ENCODE measurements at places on chromosomes 6 and 20.

DNA sequence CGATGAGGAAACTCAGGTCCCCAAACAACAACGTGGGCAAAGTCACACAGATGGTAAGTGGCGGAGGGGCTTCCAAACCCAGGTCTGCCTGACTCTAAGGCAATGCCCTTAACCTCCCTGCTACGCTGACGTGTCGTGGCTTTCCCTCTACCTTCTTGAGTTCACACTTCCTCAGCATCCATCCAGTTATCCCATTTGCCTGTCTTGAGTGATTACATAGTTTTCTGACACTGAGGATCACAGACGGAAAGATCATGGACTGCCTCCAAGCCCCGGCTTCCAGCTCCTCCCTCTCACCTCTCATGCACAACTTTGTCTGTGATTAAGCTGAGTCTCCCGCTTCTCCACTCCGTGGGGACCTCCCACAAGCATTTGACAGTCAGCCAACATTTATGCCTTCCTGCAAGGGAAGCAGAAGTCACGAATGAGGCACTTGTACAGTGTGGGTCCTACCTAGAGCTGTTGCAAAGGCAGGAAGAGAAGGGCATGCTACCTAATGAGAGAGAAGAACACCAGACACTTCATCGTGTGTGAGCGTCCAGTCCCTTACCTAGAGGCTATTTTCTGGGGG lies 33.8 kb downstream of the TBC1D7 start:
- DNase-seq: no peak

DNA sequence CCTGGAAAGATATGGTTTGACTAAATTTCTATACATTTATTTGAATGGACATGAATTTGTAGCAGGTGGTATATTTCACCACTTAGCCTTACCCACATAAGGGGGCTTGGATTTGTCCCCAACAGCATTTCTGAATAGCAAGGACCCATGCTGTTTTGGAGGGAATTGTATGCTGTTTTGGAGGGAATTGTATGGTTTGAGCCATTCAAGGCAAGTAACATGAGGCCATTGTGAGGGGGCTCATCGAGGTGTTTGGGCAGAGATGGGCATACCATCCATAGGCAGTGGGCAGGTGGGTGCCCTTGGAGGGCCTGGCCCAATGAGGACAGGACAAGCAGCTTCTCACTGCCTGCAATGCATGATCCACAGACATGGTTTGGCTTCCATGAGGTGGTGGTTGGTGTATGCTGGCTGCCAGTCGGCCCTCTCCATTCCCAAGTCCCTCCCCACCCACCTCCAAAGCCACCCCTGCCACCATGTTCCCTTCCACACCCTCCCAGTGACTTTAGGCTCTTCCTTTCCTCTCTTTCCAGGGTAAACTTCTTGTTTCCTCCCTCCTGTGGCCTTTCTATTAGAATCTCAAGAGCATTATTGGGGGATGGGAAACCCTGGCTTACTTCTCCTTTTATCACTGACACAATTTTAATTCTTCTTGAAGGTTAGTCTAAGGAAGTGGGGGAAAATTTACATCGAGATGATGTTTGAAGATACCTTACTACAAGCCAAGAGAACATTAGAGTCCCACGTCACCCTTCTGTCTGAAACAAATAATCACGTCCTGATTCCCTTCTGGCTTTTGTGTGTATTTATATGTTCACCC lies 13.2 kb upstream of the PXDC1 start:
- DNase-seq: no peak

- no peak for DNase-seq
Measured at GRCh38 chr6:139030228-139030963, 1.9 kb downstream of the ABRACL start.

DNA sequence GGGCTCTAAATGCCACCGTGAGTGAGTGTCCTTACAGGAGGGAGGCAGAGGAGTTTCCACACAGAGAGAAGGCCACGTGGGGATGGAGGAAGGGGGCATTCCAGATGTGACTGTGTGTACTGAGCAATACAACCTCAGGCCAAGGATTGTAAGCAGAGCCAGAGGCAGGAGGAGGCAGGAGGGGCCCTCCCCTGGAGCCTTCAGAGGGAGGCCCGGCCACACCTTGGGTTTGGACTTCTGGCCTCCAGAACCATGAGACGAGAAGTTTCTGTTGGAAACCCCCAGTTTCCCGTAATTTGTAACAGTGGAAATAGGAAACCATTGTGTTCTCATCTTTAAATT lies 9.3 kb upstream of the KIF25 start:
- no peak for DNase-seq

DNA sequence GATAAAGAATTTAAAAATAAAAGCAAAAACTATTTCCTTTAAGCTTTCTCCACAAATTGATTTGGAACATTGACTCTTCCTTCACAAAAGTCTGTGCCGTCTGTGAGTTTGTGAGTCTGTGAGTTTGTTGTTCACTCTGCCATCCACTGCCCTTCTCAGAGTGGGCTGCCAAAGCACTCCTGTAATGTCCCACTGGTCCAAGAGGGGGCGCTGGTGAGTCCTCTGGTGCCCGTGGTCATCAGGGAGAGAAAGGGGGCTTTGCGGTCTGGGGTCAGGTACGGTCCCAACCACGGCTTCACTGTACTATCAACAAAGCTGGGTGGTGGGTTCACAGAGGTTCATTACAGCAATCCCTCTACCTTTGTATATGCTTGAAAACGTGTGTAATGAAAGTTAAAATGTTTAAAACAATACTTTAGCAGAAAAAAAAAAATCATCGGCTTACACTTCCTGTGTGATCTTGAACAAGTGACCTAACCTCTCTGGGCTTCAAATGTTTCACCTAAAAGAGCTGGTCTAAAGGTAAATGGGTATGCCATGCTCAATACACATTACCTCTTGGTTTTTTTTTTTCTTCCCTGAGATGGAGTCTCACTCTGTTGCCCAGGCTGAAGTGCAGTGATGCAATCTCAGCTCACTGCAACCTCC lies 5.6 kb upstream of the ANKRD60 start:
- no peak for DNase-seq

GRCh38 chr20:44742304-44743079 lies 3.2 kb upstream of the KCNK15 start:
- DNase-seq: no peak

GRCh38 chr20:61185181-61185580 lies 66.9 kb upstream of the CDH4 start:
- no peak for DNase-seq

DNA sequence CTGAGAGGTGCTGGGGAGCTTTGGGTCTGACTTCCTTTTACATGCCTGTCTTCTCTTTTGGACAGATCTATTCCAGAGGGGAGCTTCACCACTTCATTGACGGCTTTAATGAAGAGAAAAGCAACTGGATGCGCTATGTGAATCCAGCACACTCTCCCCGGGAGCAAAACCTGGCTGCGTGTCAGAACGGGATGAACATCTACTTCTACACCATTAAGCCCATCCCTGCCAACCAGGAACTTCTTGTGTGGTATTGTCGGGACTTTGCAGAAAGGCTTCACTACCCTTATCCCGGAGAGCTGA lies 13.1 kb downstream of the PRDM1 start:
- DNase-seq: peak; percentile 55

GRCh38 chr6:91142154-91142553 lies 555.3 kb upstream of the MAP3K7 start:
- DNase-seq: no peak

GRCh38 chr20:59183751-59184150 lies 20.1 kb downstream of the ZNF831 start:
- DNase-seq: no peak

DNA sequence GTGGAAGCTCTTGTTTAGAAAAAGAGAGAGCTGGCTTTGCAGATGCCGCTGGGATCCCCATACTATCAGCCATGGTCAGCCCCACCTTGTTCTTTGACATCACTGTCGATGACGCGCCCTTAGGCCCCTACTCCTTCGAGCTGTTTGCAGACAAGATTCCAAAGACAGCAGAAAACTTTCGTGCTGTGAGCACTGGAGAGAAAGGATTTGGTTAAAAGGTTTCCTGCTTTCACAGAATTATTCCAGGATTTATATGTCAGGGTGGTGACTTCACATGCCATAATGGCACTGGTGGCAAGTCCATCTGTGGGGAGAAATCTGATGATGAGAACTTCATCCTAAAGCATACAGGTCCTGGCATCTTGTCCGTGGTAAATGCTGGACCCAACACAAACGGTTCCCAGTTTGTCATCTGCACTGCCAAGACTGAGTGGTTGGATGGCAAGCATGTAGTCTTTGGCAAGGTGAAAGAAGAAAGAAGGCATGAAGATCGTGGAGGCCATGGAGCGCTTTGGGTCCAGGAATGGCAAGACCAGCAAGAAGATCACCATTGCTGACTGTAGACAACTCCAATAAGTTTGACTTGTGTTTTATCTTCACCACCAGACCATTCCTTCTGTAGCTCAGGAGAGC lies 2.4 kb upstream of the BLCAP start:
- DNase-seq: no peak

DNA sequence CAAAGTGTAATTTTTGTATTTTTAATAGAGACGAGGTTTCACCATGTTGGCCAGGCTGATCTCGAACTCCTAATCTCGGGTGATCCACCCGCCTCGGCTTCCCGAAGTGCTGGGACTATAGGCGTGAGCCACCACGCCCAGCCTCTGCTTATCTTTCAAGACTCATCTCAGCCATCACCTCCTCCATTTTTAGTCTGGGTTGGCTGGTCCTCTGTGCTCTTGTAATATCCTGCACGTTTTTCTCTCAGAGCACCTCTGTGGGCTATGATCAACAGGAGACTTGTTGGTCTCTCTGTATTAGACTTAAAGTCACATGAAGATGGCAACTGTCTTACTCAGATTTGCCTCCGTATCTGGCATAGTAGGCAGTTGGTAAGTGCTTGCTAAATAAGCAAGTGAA lies 7.6 kb downstream of the NOTCH4 start:
- no peak for DNase-seq

DNA sequence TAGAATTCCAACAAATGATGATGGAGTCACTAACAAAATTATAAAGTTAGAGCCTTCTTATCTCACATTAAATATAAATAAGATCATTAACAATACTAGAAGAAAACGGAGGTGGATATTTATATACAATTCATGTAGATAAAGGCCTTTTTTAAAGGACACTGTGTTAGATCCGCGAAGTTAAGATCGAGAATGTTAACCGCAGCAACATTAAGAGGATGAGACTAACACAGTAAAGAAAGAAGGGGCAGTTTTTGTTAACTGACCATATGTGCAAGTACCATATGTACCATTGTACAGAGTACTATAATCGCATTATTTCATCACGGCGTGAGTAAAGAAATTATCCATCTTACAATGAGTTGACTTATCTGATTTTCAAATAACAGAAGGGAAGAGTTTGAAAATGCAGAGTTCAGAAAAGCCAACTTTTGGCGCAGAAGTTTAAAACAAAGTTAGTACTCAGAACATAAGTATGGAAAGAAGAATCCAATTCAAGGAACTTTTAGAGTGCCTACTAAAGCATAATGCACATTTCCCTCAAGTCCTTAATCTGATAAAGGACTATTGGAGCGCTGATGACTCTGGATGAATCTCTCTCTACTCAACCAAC lies 1.4 kb downstream of the FBXL4 start:
- no peak for DNase-seq

- DNase-seq: no peak
Measured at GRCh38 chr20:23608251-23608846, 2.6 kb upstream of the CST9 start.

DNA sequence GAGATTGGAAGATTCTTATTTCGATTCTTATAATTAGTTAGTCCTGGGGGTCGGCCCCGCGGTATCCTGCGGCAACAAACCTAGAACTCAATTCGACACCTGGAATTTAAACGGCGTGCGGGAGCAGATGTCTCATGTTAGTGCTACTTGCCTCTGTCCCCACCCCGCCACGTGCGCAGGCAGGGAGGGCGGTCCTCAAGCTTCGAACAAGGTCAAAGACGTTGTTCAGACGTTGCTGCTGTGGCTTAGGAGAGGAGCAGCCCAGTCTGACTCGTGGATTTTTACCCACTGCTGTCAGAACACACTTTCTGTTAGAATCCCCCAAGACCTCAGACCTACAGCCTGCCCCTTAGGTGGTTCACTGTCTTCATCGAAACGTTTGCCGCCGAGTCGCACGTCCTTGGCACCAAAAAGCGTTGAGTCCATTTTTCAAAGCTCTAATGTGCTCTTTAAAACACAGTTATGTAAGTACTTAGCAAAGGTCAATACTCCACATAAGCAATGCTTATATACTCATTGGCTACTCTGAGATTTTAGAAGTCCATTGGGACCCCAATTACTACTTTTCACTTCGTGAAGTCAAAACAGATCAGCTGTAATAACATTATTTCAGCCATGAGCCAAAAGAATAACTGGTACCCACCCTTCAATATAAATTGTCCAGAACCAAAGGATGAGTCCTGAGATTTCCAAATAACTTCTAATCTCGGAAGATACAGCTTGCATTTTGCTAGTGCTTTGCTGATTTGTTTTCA lies 2.7 kb upstream of the C6orf62 start:
- DNase-seq: no peak

DNA sequence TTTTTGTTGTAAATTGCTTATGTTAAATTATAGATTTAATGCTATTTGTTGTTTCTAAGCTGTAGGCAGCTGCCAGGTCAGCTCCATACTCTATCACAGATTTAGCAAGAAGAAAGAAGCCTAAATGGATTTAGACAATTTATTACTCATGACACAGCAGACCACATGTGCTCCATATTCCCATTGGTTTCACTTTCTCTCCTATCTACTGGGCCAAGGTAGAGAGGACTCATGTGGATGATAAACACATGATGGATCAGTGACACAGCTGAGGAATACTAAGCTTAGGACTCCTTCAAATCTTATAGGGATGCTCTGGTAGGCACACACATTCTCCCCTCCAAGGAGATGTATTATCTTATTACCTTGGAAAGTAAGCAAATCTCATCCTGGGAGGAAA lies 553.0 kb upstream of the ADGRB3 start:
- DNase-seq: no peak

DNA sequence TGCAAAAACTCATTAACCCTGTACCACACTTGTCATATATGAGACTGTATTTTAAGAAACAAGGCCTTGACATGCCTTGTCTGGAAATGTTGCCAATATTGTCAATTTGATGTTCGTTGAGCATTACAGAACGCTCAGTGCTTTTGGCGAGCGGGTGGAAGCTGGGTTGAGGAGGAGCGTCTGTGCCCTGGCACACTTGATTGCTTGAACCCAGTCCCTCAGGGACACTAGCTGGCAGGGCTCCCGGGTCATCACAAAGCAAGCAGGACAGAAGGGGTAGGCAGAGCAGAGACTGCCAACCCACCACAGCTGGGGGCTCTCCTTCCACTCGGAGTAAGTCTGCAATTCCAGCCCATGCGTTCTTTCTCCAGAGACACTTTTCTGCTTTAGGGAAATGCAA lies 286.3 kb downstream of the KHDC1L start:
- DNase-seq: no peak

GRCh38 chr6:142238881-142239280 lies 62.9 kb upstream of the ADGRG6 start:
- DNase-seq: no peak

- no peak for DNase-seq
Measured at GRCh38 chr6:166584155-166584554, 2.3 kb downstream of the RAMACL start.

DNA sequence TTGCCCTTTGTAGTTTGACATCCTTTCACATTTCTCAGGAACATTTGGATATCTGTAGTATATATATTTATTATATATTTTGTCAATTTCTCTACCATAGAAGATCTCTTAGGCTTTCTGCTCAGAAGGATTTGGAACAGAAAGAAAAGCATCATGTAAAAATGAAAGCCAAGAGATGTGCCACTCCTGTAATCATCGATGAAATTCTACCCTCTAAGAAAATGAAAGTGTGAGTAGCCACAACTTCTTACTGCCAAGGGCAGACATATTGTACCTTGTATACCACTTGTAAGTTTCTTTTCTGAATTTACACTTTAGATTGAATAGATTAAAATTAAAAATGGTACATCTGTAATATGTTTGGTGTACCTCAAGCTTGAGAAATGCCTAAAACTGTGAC lies 31.2 kb downstream of the TPX2 start:
- no peak for DNase-seq

- DNase-seq: no peak
Measured at GRCh38 chr20:15609921-15610320, 963.3 kb downstream of the KIF16B start.

All from SJSA1 (cell line).